ENCODE measurements at places on chromosomes 3 and 15.

- DNase-seq = no peak
These were observed 95.6 kb upstream of the THRB start for GRCh38 chr3:24589931-24590880.

DNA sequence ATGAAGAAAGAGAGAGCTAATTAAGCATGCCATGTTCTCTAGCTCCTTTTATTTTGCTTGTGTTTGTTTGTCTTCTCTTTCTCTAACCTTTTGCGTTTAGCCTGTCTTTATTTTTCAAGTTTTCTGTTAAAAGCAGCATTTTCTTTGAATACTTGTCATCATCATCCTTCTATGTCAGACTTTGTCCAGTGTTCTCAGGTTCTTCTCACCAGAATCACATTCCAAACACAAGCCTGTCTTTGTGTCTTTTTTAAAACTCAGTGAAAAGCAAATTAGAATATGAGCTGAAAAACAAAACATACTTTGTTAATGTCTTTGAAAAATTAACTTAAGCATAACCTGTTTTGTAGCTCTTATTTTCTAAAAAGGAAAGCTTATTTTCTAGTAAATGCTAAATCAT lies 62.4 kb downstream of the LEKR1 start:
- DNase-seq = no peak

GRCh38 chr15:70528270-70528706 lies 235.1 kb downstream of the UACA start:
- DNase-seq = peak; percentile 86

DNA sequence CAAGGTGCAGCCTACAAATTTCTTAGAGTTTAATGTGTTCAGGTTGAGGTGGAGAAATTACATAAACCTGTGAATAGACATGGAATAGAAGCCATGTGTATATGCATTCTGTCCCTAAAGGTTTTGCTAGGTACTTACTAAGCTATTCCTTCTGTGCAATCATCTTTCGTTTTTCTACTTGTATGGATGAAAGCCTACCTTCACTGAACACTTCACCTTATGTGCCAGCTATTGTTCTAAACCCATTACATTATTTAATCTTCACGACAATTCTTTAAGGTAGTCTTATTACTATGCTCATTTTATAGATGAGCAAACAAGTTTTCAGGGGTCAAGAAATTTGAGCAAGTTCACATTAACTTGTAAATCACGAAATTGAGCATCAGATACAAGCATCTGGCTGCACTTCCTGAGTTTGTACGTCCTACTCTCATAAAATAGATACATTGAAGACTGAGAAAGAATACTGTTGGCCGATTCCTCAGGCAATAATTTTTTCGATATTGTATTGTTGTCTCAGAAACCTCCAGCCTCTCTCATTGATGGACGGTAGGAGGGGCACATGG lies 635 bp upstream of the RCN2 start:
- DNase-seq = no peak

DNA sequence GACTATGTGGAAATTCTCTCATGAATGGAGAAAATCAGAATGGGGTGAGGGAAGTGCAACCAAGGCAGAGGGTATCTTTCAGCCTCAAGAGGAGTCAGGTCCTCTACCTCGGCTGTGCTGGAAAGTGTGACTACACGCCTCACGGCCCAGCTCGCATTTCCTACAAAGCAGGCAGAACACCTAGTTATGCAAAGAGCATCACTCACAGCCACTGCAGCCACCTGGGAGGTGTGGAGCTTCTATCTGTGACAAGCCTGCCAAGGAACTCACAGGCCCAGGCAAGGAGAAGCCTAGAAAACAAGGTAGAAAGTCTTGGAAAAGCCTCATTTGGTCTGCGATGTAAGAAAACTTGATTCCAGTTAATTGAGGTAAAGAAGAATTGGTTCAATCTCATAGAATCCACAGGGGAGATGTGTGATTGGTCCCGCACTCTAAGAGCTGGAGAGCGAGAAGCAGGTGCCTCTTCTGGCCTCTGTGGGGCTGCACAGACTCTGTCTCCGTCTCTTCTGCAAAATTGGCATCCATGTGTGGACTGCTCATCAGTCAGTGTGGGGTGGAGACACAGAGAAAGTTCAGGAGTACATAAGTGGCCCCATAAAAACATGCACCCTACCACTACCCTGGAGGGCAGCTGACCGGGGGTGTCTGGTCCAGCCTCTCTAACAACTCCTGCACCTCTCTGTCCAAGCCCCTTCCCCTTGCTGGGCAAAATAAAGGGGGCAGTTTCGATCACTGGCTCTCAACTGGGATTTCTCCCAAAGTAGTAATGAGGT lies 76.8 kb downstream of the TAMM41 start:
- DNase-seq = no peak

GRCh38 chr3:189109145-189109544 lies 62.6 kb upstream of the TPRG1 start:
- no peak for DNase-seq

GRCh38 chr3:45848392-45848791 lies 6.5 kb upstream of the LZTFL1 start:
- no peak for DNase-seq

- no peak for DNase-seq
These were observed 71.5 kb downstream of the ETFA start for GRCh38 chr15:76239786-76240185.

DNA sequence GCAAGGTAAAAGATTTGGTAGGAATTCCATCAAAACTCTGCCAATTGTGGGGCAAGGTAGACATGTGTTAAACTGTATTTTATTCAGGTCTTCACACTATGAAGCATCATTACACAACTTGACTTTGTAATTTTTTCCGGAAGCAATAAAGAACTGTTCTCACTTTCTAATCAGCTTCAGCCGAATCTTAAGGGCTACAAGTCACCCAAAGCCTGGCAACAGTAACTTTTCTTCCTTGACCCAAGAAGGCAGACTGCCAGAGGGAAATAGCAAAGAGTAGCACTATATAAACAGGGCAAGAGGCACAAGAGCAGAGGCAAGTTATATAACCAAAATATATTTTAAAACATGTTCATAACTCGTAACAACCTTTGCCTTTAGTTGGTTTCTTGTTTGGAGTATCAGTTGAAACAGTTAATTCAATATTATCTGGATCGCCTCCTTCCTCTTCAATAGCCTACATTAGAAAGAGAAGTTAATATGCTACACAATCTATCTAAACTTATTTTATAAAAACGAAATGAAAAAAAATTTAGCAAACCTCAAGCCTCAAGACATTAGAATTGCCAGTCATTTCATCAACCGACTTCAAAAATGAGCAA lies 1.4 kb downstream of the SLTM start:
- DNase-seq = peak; percentile 69

- peak; percentile 3 for DNase-seq
These were observed 273.0 kb downstream of the DIPK2A start for GRCh38 chr3:144244662-144245061.

- DNase-seq = no peak
These were observed 100.9 kb downstream of the MYO5A start for GRCh38 chr15:52427804-52428203.

DNA sequence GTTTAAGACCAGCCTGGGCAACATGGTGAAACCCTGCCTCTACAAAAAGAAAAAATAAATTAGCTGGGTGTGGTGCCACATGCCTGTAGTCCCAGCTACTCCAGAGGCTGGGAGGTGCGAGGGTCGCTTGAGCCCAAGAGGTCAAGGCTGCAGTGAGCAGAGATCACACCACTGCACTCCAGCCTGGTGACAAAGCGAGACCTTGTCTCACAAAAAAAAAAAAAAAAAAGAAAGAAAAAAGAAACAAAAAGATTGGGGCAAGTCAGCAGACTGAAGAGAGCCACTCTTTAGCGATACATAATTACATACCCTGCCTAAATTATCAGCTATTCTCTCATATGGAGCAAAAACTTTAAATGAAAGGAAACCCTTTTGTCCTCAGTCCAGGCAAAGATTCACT lies 53.6 kb upstream of the MAP3K13 start:
- no peak for DNase-seq

GRCh38 chr15:29129926-29130325 lies 139.7 kb downstream of the NSMCE3 start:
- no peak for DNase-seq

DNA sequence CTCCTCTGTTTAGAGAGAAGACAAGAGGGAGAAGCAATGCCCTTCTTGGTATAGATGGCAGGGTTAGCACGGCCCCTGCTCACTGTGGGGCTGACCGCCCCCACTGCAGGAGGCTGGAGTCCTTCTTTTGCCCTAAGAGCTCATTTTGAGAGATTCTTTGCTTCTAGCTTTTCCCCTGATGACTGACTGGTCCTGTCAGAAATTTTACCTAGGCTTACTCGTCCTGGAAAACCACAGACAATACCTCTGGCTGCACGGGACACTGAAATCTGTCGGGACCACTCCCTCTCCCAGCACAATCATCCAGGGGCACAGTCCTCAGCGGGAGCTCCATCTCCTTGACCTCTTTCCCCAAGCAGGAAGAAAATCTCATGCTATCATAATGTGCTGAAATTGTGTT lies 143.0 kb upstream of the RGMA start:
- no peak for DNase-seq

DNA sequence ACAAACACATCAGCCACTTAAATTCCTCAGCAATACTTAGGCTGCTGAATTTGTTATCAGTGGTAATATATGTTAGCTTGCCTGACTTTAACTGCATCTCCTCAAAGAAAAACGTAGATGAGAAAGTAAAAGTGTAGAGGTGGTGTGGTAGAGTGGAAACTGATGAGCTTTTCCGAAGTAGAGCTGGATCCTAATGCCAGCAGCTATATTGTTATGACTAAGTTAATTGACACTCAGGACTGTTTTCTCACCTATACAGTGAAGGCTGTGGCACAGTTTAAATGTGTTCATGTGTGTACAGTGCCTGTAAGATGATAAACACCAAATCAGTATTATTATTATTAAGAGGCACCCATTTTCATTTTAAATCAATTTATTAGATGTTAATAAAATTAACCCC lies 174.9 kb downstream of the TNIK start:
- no peak for DNase-seq

DNA sequence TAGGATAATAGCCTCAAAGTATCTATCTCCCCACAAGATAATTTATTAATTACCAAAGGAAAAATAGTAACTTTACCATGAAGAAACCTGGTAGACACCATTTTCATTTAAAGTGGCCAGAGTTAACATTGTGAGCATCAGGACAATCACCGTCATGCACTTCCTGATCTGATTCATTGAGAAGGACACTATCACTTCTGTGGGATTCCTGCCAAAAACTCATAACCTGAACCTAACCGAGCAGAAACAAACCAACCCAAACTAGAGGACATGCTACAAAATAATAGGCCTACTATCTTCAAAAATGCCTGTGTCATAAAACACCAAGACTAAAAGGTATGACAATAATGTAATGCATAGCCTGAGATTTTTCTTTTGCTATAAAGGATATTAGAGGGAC lies 39.0 kb downstream of the FSIP1 start:
- no peak for DNase-seq

DNA sequence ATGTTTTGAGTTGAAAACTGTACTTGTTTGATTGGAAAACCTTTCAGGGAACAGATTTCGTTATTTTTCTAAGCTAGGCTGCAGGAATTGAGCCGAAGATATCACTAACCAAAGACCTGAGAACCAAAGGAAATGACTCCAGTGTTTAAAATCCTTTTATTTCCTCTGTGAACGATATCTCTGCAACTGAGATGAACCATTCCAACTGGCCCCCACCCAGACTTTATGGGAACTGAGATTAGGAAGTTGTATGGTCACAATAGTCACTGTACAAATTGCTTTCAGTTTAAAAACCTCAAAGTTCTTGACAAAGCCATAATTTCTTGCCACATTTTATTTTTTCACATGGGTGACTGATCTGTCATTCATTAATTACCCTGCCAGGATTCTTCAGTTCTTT lies 232.4 kb downstream of the RBMS3 start:
- DNase-seq = no peak

- DNase-seq = no peak
These were observed 200.7 kb downstream of the GREM1 start for GRCh38 chr15:32918547-32918946.

DNA sequence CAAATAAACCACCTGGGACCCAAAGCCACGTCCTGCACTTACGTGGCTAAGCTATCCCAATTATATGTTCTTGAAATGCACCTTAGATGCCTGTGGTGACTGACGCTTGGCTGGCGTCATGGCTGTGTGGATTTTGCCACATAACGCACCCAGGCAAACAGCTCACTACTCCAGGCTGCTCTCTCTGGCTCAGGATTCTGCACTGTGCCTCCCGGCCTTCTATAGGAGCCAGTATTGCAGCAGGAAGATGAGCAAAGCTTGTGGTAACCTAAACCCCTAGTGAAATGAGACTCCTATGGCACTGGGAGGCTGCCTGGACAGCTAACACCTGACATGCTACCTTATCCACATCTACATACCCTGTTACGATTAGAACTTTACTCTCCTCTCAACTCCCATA lies 179.3 kb downstream of the THRB start:
- DNase-seq = no peak

GRCh38 chr15:99385005-99385669 lies 133.9 kb downstream of the LRRC28 start:
- peak; percentile 50 for DNase-seq

GRCh38 chr3:21059404-21059803 lies 691.6 kb downstream of the ZNF385D start:
- DNase-seq = no peak

DNA sequence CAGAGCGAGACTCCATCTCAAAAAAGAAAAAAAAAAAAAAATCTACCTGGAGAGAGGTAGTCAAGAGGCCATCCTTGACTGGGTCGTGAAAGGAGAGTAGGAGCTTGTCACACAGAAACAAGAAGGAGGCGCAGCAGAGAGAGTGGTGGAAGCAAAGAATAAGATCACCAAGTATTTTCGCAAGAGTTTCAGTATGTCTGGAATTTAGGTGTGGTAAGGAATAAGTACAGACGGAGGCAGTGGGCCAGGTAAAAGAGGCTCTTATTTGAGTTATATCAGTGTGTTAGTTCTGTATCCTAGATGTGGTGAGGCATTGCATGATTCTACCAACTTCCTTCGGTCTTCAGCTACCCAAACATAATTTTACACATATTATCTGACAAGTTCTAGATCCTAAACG lies 14.6 kb upstream of the ATP10A start:
- DNase-seq = no peak

DNA sequence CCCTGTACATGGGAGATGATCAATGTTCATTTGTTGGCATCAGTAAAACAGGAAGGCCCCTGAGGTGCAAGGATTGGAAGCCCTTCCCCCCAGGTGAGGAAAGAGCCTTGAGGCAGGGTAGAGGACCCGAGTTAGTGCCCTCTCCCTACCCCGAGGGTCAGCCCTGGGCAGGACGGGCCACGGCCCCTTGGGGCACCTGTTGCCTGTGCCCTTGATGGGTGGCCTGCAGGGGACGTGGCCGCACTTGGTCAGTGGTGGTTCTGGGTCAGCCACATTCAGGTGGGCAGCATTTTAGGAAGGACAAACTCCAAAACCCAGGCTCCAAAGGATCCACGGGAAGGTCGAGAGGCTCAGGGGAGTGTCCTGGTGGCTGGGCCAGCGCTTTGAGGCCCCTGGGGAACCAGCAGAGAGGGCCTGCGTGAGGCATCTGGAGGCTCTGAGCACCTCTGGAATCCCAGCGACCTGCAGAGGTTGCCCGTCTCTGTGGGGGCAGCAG lies 15.8 kb upstream of the RPUSD3 start:
- no peak for DNase-seq

- DNase-seq = no peak
These were observed 189.7 kb upstream of the STT3B start for GRCh38 chr3:31343075-31343474.

Data from suppressor macrophage (primary cell).